Stimulated activated CD4-positive, alpha-beta T cell treated with anti-CD3 and anti-CD28 coated beads, Interleukin-1b, Interleukin-23, amount 100 ng/mL, for 48 hours (primary cell): ENCODE measurements at places on chromosomes 11 and 22.

GRCh38 chr11:123841174-123841573 is 35.0 kb upstream of the OR6M1 start:
- no peak for DNase-seq

- DNase-seq, result no peak
These were observed 11.5 kb downstream of the TSKU start for GRCh38 chr11:76794371-76795289.

GRCh38 chr11:122145715-122146274 is 29.8 kb upstream of the BLID start:
- DNase-seq, result no peak

DNA sequence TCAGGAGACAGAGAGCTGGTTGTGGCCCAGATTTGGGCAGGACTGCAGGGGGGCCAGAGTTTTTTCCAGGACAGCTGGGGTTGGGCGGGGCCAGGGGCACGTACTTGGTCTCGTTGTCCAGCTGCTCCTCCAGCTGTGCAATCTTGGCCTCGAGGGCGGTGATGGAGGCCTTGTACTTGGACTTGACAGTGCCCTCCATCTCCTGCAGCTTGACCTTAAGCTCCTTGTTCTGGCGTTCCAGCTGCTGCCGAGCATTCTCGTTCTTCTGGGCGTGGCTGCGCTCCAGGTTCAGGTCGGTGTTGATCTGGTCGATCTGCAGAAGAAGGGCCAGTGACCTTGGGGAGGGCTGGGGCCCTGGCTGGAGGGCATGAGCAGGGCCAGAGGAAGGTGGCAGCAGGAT is 32.1 kb downstream of the APOL1 start:
- no peak for DNase-seq

DNA sequence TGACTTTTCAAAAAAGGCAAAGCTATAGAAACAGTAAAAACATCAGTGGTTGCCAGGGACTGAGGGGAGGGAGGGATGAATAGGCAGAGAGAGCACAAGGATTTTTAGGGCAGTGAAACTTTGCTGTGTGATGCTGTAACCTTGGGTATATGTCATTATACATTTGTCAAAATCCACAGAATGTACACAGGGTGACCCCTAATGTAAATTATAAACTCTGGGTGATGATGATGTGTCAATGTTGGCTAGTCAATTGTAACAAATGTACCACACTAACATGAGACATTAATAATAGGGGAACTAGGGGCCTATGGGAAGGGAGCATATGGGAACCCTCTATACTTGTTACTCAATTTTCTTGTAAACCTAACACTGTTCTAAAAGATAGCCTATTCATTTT is 24.8 kb downstream of the RIBC2 start:
- DNase-seq, result no peak

DNA sequence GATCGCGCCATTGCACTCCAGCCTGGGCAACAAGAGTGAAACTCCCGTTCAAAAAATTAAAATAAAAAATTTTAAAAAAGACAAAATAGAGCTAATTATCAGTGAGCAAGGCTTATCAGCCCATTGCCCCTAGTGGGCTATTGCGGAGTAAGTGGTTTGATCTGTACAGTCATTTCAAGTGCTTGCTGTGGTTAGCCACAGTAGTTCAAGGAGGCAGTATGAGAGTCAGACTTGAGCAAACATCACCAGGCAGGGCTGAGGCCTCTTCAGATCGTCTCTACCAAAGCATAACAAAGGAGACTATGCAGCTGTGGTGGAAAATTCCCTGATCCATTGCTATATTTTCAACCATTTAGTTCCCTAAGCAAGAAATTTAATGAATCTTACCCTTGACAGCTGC is 4.3 kb upstream of the SBF2 start:
- peak; percentile 57 for DNase-seq

DNA sequence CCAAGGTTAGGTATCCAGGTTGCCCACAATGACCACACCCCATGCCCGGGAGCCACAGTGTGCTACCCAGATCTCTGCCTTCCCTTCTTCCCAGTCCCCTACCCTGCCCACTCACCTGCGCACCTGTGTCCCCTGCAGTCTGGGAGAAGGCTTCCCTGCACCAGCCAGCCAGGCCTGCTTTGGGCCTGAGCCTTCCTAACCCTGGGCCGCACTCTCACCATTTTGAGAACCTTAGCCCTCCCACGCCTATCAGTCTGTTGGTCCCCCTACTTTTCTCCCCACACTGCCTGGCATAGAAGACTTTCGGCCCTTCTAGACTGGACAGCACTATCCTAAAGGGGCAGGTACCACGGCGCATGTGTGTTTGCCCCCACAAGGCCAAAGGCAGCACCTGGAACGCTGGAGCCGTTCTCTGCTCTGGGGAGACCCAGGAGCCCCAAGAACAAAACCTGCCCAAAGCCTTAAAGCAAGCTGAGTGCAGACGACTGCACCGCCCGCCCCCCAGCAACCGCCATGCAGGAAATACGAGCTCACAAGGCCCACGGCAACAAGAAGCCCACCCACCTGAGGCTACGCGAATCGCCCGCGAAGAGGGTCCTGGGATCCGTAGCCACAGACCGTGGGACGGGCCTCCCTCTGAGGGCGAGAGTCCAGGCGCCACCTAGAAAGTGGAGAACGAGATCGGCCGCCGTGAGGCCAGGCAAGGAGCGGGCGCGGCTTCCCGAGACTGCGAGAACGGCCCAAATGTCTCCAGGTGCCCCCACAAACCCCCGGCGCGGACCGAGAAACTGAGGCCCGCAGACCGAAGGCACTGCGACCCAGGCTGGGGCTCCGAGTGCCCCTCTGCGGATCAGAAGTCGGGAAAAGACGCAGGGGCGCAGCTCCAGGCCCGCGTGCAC is 546 bp downstream of the GNB1L start:
- no peak for DNase-seq

DNA sequence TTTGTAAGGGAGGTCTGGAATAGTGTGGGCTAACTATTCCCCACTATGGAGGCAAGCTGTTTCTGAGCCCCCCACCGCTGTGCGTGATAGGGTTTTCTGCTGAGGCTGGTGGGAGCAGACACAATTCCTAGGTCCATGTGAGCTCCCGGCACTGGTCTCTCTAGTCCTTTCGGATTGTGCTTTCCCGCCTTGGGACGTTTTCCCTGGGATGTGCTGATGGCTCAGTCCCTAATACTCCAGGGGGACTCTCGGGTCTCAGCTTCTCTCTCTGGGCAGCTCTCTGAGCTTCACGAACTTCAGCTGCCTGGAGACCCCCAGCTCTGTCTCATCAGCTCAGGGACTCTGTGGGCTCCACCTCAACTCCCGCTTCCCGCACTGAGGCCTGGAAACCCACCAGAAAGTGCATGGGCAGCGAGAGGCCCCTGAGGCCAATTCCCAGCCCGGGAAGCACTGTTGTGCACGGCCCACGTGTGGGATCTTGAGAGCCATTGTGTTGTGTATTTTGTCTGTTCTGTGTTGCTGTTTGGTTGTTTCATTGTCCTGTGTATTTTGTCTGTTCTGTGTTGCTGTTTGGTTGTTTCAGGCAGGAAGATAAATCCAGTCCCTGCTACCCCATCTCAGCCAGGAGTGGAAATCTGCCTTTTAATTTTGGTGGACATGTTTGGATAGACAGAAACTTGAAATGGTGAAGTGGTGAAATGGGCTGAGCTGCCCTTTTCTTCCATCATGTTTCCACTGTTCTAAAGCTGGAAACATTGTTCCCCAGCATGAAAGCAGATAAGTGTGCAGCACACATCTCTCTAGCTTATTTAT is 12.7 kb upstream of the TNNT3 start:
- no peak for DNase-seq

DNA sequence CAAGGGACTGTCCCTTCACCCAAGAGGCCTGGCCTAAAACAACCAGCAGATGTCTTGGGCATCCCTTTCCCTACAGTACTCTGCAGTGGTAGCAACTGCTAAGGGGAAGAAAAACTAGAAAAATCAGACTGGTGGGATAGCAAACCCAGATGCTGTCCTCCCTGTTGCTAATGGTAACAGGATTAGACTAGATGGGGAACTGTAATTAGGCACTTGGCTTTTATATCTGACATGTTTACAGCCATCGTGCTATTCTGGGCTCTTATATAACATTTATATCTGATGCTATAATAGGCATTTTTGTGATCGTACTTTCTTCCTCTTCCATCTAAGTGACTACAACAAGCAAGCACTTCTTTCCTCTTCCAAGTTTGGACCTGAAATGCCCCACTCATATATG is 316.7 kb downstream of the DLG2 start:
- DNase-seq, result no peak

DNA sequence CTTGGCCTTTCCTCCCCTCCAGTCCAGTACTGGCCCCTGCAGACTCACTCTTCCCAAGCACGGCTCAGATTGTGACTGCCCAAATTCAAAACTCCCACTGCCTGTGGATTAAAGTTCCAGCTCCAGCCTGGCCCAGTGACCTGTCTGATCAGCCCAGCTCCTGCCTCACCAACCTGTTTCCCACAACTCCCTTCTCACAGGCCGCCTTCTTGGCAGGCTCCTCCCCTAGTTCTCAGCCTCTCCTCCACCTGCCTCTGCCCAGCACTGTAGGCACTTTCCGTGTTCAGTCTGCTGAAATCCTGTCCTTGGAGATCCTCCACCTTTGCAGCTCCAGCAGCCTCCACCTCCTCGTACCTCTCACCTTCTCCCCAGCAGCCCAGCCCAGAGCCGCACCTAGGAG is 68.6 kb downstream of the MICAL2 start:
- DNase-seq, result no peak

DNA sequence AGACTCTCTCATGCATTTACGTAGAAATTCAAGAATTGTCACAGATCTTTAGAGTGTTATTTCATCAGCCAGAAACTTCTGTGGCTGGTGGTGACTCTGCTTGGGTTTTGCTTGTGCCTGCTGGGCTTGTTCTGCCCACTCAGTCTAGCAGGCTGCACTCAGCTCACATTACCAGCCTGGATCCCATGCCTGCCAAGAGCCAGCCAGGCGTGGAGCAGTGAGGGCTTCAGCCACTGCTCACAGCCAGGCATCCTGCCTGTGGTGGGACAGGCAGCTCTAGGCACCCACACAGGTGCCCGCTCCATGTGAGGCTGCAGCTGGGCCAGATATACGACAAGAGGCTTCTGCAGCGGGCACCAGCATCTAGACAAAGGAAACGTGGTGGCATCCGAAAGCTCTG is 1213.3 kb upstream of the RAG2 start:
- DNase-seq, result no peak

GRCh38 chr11:92314499-92314898 is 89.9 kb downstream of the FAT3 start:
- no peak for DNase-seq

- no peak for DNase-seq
These were observed 185.5 kb downstream of the LRRC4C start for GRCh38 chr11:41273908-41274307.

GRCh38 chr11:35096723-35097122 is 42.2 kb upstream of the CD44 start:
- DNase-seq, result no peak

- DNase-seq, result no peak
These were observed 104.7 kb downstream of the PLEKHA7 start for GRCh38 chr11:16909359-16910035.

DNA sequence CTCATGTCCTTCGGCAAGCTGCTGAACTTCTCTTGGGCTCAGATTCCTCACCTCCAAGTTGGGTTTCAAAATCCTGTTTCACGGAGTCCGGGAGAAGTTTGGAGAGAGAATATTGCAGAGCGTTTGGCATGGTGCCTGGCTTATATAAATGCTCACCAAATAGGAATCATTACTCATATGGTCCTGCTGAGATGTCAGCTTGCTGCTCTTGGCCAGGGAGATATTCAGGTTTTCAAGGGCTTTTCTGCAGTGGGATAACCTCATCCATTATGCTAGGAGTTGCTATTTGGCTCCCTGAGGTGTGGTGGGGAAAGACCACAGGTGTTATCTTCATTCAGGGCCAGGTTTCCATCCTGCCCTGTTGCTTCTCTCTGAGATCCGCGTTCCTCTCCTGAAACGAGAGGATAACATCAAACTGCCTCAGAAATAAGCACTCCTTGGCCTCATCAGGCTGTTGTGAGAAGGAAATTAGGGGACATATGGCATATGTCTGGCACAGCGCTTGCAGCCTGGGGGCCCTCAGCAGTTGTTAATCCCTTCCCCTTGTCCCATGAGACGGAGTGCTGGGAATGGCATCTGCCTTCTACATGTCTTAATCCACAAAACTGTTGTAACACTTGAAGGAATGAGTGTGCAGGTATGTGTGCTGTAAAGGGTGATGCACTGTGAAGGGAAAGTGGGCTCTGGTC is 29.9 kb upstream of the ACER3 start:
- DNase-seq, result no peak

- DNase-seq, result no peak
These were observed 415 bp downstream of the CENATAC start for GRCh38 chr11:118998388-118998717.

GRCh38 chr11:33997584-33998251 is 53.8 kb upstream of the CAPRIN1 start:
- no peak for DNase-seq

DNA sequence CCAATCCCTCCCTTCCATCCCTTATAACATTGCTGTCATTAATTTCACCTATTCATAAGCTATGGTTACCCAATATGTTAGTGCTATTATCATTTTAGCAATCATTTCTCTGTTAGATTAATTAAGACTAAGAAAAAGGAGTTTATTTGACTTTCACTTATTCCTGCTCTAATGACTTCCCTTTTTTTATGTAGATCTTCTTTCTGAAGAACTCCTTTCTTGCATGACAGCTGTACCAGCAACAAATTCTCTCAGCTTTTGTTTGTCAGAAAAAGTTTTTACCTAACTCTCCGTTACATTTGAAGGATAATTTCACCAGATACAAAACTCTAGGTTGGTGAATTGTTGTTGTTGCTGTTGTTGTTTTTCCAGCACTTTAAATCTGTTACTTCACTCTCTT is 28.6 kb upstream of the OR8B8 start:
- no peak for DNase-seq

- no peak for DNase-seq
These were observed 40.4 kb downstream of the GAB4 start for GRCh38 chr22:16967453-16968217.

- DNase-seq, result no peak
These were observed 24.2 kb upstream of the HORMAD2 start for GRCh38 chr22:30056015-30056414.
